ENCODE measurements at places on chromosomes 1 and 21.

- DNase-seq = no peak
Observed at GRCh38 chr1:191490303-191490702, 668.0 kb upstream of the RGS18 start.

DNA sequence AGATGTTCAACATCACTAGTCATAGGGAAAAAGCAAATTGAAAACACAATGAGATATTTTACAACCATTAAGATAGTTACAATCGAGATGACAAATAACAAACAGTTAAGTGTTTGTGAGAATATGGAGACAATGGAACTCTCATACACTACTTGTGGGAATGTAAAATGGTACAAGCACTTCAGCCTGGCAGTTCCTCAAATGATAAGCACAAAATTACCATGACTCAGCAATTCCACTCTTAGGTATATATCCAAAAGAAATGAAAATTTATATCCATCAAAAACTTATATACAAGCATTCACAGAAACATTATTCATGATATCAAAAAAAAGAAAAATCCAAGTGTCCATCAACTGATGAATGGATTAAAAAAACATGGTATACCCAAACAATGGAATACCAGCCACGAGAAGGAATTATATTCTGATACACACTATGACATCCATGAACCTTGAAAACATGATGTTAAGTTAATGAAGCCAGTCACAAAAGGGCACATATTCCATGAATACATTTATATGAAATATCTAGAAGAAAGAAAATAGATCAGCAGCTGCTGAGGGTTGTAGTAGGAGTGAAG, 76.4 kb downstream of the EVI5 start:
- DNase-seq = no peak

DNA sequence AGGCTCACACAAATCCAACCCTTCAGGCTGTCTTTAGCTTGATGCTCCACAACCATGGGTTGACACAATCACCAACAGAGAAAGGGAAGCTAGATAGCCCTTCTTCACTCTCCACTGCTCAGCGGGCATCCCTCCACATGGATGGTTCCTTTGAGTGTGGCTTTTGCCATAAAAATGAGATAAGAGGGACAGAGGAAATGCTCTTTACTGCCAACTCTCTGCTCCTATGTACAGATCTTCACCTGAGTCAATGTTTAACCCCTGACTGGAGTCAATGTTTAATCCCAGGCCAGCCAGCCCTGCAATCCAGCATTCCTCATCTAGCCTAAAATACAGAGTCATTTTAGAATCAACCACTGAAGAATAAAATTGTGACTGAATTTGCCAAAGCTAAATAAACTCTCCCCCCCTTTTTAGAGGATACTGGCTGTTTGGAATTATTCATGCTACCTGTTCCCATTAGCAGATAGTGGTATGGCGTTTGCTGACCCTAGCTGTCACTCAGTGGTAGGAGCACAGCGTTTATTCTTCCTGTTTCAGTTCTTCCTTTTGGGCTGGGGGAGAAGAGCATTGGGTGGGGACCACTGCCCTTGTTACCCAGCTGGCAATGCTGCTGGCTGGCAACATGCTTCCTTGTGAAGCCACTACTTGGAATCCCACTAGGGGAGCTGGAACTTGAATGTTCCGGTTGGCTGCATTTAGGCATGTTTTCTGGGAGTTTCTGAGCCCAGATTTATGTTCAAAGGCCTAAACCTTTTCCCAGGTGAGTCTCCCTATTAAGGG, 5.2 kb upstream of the PIGR start:
- no peak for DNase-seq

DNA sequence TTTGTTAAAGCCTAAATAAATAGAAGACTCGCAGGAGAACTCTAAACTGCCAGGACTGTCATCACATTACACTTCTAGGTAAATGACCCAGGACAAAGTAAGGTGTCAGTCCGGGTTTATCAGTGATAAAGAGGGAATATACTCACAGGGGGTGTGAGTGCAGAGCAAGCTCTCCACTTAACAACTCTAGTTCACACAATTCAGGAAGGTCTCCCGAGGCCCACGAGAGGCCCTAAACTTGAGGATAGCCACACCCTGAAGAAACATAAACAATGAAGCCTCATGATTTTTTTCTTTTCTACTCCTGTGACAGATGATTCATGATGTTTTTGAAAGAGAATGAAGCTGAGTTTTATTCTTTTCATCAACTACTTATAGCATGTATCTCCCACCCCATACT, 65.6 kb upstream of the EXO1 start:
- DNase-seq = no peak

- no peak for DNase-seq
Observed at GRCh38 chr1:164823486-164824279, 264.7 kb downstream of the PBX1 start.

DNA sequence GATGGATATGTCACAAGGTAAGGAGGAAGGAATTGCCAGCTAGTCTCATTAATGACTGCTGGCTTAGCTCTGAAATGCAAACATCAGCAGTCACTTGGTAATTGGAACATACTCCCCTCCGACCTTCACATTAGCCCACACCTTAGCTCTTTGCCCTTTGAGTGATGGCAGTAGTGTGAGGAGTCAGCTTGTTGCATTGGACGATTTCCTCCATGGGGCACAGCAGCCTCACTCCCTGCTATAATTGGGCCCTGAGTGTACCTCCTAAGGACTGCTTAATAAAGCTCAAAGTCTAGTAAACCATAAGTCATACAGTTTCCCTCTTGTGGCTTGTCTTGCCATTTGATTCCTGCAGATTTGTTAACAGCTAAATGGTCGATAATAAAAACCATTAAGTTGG, 19.4 kb downstream of the METTL13 start:
- no peak for DNase-seq

DNA sequence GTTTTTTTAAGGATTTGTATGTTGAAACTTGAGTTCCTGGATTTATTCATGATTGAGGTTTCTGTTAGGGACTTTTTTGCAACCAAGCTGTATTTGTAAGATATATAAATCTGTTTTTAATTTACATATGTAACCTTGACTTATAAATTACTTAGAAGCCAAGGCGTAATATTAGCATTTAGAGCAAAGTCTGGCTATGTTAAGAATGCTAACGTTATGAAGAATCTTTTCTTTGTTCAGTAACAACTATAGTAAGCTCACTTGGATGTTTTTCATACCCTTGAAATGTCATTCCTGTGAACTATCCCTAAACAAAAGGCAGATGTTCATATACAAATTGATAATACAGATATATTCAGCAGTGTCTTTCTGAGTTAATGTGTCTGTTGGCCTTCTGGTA, 155.3 kb downstream of the MAGI3 start:
- DNase-seq = no peak

GRCh38 chr1:25580927-25581326, 35.7 kb upstream of the MAN1C1 start:
- DNase-seq = no peak

DNA sequence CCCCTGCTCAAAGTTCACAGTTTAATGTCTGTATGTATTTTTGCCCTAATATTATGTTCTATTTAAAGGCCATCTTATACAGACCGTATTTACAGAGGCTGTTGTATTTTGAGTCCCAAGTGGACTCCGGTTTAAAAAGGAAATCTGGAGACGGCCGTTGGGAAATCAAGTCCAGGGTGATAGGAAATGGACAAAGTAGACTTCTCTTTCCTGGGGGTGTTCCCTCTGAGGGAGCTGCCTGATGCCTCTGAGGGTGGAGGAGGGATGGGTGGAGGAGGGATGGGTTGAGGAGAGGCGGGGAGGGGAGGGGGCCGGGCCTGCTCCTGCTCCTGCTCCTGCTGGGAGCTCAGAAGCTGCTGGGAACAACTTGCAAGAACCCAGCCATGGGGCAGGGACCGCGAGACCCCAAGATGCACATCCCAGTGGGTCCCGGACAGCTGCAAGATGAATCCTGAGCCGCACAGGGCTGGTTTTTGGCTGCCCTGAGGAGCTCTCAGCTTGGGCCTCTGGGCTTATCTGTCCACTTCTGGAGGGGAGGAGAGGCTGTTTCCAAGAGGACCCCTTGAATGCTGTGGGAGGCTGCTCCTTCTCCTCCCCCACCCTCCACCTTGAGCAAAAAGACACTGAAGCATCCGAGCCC, 12.0 kb upstream of the ACTL8 start:
- no peak for DNase-seq

Data from Jurkat, Clone E6-1 (cell line).